ENCODE measurements at places on chromosomes 7 and 10. TPM values are rescaled to one million over a fixed set of nuclear protein-coding genes. Genes with fewer than 3 reads are reported as not detected.
A peak's percentile ranks its signal among the peaks of the same experiment; 100 is the strongest.

Gene AQP1
- polyA plus RNA-seq: 81.6 TPM

Gene C7orf57
- 0.28 TPM for polyA plus RNA-seq

DNA sequence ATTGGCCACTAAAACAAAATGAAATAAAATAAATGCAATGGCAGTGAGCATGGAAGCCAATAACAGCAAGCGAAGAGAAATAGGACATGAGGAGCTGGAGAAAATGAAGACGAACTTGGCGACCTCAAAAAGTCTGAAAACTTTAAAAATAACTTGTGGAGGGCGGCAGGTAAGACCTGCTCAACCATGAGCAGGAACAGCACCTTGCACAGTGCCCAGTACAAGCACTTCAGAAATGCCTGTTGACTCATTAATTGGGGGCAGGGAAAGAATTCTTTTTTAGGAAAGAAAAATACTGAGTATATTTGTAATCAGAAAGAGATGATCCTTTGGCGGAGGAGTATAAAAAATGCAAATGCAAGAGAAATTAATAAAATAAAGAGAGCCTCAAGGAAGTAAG is 78.0 kb downstream of the XPNPEP1 start:
- H3K27me3 ChIP-seq: no peaks in the 10 kb centered on the region
- no peaks in the 10 kb centered on the region for H3K36me3 ChIP-seq
- H3K27ac ChIP-seq: no peak overlapping the region
- DNase-seq: no peak

DNA sequence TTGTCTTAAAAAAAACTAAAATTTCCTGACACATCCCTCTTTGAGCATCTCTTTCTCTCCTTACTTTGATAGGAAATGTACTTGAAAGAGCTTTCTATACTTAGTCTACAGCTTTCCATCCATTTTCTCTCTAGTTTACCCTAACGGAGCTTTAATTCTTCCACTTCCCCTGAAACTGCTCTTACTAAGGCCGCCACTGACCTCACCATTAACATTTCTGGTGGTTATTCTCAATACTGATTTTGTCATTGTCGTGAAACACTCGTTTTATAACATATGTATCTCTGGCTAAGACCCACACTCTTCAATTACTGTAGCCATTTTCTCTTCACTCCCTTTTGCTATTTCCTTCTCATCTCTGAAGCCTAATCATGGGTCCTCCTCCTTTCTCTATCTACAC is 262.0 kb upstream of the FERD3L start:
- no peaks in the 10 kb centered on the region for H3K4me1 ChIP-seq
- no peak overlapping the region for H3K27ac ChIP-seq
- H3K27me3 ChIP-seq: no peaks in the 10 kb centered on the region
- DNase-seq: no peak
- no peak overlapping the region for H3K4me3 ChIP-seq

Gene SHH
- polyA plus RNA-seq: 7.5 TPM

Gene OR2F1
- polyA plus RNA-seq: 0.13 TPM

GRCh38 chr10:69051303-69051702 is 36.6 kb upstream of the SRGN start:
- H3K27ac ChIP-seq: no peak overlapping the region
- H3K4me3 ChIP-seq: no peak overlapping the region
- H3K36me3 ChIP-seq: no peaks in the 10 kb centered on the region
- no peaks in the 10 kb centered on the region for H3K4me1 ChIP-seq
- H3K27me3 ChIP-seq: no peaks in the 10 kb centered on the region

DNA sequence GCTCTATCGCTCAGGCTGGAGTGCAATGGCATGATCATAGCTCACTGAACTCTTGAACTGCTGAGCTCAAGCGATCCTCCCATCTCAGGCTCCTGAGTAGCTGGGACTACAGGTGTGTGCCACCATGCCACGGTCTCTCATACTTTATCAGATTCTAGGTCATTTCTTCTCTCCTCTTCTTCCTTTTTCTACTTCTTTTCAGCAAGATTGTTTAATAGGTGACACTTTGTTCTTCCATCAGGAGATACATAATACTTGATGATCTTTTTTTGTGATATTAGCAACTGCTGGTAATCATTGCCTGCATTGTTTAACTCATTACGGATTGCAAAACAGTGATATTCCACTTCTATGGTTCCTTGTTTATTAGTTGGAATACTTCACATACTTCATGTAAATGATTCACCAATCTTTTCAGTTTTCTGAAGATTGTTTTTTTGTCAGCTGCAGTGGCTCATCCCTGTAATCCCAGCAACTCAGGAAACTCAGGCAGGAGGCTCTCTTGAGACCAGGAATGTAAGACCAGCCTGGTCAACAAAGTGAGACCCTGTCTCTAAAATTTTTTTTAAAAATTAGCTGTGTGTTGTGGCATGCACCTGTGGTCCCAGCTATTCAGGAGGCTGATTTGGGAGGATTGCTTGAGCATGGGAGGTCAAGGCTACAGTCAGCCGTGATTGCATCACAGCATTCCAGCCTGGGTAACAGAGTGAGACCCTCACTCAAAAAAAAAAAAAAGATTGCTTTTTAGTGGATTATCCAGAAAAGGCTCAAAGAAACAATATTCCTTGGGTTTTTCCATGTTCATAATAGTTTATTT is 36.2 kb upstream of the CHST3 start:
- peaks cover 14% of the 10 kb centered on the region for H3K4me1 ChIP-seq
- no peaks in the 10 kb centered on the region for H3K27me3 ChIP-seq
- no peak overlapping the region for H3K4me3 ChIP-seq
- DNase-seq: peak; percentile 66
- H3K36me3 ChIP-seq: no peaks in the 10 kb centered on the region

DNA sequence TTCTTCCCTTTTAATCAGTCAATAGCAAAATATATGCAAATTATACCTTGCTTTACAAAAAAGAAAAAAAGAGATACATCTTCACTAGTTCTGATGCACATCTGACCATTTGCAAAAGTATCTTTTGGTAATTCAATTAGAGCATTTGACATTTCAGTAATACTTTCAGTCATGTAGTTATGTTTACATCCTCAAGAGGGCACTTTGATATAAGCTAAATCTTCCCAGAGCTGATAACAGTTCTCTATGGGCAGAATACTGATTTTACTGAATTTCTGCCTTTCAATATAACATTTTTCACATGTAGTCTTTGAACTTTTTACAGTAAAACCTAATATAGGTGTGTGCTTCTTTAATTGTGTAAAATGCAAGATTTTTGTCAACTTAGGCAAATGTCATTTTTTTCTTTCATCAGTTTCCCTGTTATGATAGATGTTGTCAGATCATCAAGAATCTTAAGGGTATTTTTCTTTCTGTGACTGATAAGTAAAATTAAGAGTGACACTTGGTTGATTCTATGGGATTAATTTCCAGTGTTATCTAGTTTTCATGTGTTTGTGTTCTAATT is 703.5 kb upstream of the SEMA3D start:
- H3K27ac ChIP-seq: no peak overlapping the region
- no peak for DNase-seq
- no peak overlapping the region for H3K4me3 ChIP-seq
- no peaks in the 10 kb centered on the region for H3K36me3 ChIP-seq
- H3K4me1 ChIP-seq: no peaks in the 10 kb centered on the region
- H3K27me3 ChIP-seq: no peaks in the 10 kb centered on the region

DNA sequence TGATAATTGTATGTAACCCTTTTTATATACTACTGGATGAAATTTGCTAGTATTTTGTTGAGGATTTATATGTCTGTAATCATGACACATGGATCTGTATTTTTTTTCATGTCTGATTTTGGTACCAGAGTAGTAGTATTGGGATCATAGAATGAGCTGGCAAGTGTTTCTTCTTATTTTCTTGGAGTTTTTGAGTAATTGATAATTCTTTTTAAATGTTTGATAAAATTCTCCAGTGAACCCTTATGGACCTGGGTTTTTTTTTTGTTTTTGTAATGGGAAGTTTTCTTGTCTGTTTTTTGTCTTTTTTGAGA is 28.4 kb downstream of the ZNF33A start:
- H3K4me3 ChIP-seq: no peak overlapping the region
- peaks cover 42% of the 10 kb centered on the region for H3K36me3 ChIP-seq
- H3K27ac ChIP-seq: no peak overlapping the region
- no peaks in the 10 kb centered on the region for H3K27me3 ChIP-seq
- no peaks in the 10 kb centered on the region for H3K4me1 ChIP-seq

- no peaks in the 10 kb centered on the region for H3K27me3 ChIP-seq
- H3K4me3 ChIP-seq: peak overlapping the region; percentile 5
- no peaks in the 10 kb centered on the region for H3K36me3 ChIP-seq
- H3K27ac ChIP-seq: no peak overlapping the region
- peak; percentile 76 for DNase-seq
- no peaks in the 10 kb centered on the region for H3K4me1 ChIP-seq
Observed at GRCh38 chr10:1420661-1421362, 316.5 kb downstream of the ADARB2 start.

Gene LIPJ
- 0.10 TPM for polyA plus RNA-seq

All from large intestine (tissue), 12 donors.